ENCODE measurements at places on chromosomes 12 and 14.

DNA sequence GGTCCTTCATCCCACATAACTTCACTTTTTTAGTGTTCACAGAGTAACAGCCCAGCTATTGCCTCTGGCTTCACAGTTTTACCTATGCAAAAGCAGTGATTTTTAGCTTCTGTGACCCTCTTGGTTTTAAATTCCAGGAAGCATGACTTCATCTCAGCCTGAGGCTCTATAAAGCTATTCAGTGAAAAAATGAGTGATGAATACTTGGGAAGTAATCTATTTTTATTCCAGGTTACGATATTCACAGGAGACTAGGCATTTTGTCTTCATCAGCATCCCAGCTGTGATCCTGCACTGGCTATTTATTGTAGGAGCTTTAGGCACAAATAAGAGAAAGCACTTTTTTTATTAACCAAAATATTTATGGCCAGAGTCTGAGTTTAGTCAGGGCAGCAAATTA, 164.8 kb downstream of the SNAPC1 start:
- DNase-seq = no peak

DNA sequence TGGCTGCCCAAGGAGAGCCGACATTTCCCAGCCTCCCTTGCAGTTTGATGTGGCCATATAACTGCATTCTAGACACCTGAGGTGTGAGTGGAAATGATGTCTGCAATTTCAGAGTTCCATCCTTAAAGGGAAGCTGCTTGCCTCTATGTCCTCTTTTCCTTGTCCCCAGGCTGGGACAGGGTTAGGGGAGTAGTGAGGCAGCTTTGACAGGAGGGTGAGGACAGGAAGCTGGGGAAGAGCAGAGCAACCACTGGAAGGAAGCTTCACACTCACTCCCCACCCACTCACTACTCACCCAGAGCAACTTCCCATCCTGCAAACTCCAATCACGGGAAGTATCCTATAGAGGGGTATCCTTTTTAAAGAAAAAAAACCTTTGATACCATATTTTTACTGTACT, 28.9 kb upstream of the LTA4H start:
- no peak for DNase-seq

GRCh38 chr12:7180685-7181084, 8.8 kb upstream of the PEX5 start:
- no peak for DNase-seq

GRCh38 chr12:68310370-68310769, 21.8 kb downstream of the MDM1 start:
- no peak for DNase-seq

GRCh38 chr14:84454114-84454513, 1075.8 kb upstream of the FLRT2 start:
- no peak for DNase-seq

GRCh38 chr14:55212634-55213033, 21.2 kb upstream of the DLGAP5 start:
- no peak for DNase-seq

GRCh38 chr14:89384023-89384422, 33.0 kb downstream of the FOXN3 start:
- no peak for DNase-seq

DNA sequence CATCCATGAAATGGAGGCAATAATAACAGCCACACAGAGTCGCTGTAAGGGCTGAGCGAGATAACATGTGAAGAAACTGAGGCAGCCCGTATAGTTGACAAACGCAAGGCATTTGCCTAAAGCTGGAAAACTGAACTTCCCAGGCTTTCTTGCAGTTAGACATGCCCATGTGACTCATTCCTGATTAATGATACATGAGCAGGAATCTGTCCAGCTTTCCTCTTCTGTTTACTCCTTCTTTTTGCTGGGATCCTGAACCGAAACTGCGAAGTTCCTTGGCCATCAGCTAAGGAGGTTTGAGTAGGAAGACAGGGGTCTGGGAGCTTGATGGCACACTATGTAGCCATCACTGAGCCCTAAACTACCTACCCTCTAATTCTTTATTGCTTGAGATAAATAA, 52.2 kb downstream of the ST8SIA1 start:
- DNase-seq = no peak

GRCh38 chr12:43100231-43100630, 451.8 kb downstream of the ADAMTS20 start:
- no peak for DNase-seq
